Body of pancreas (tissue), 4 donors: ENCODE measurements at places on chromosomes 11 and 22.

DNA sequence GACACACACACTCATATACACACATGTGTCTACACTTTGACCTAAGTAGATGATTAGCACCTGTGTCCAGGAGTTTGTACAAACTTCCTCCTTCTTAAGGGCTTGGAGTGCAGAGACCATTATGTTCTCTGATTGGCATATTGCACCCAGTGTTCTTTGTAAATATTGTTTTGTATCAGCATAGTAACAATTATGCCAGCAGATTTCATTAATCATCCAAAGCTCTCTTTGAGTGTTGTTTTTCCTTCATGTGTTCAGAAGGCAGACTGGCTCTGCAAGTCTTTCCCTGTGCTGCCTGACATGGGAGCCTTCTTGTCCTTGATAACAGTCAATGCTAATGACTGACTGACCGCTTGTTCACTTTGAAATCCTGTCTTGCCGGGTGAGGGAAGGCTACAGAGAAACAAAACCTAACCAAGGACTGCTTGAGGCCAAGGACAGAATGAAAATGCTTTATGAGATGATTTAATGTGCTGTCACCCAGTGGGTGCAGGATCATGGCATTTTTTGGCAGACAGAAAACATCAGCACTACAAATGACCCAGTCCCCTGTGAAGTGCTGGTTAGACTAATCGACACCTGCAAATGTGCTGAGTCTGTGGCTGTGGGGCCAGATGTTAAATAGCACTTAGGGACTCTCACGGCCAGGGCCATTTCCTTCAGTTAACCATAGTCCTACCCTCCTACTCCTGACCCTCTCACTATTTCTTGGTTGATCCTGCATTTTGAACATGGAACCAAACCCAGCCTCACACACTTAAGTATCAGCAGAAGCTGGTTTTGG is 6.6 kb upstream of the BARX2 start:
- DNase-seq: no peak

DNA sequence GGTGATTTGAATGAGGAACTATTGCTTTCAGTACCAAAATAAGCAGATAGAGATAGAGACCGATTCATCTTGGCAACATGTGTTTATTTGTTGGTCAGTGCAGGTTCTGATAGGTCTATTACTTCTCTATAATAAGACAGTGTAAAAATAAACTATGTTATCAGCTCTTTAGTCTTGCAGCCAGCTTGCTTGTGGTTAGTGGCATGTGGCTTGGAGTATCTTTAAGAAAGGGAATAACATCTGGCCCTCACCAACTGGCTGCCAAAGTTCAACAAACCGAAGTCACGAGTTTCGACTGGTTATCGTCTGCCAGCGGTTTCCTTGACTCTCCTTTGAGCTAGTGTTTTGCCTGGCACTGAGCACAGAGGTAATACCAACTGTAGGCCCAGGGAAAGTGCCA is 71.8 kb downstream of the CTTN start:
- no peak for DNase-seq

DNA sequence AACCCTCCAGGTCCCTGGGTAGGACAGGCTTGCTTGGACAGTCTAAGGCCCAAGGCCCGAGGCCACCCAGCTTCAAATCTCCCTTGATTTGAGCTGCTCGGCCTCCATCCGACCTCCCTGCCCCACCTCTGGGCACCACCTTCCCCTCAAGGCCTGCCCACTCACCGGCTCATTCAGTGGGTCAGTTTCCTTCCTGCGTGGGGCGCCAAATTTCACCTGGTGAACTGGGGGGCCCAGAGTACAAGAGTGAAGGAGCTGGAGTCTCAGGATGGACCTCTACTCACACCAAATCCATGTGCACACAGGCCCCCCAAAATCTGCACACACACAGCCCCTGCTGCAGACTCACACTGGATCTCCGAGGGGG is 3.8 kb downstream of the MAP4K2 start:
- DNase-seq: no peak

- no peak for DNase-seq
These were observed 45.2 kb upstream of the EED start for GRCh38 chr11:86199354-86199753.

DNA sequence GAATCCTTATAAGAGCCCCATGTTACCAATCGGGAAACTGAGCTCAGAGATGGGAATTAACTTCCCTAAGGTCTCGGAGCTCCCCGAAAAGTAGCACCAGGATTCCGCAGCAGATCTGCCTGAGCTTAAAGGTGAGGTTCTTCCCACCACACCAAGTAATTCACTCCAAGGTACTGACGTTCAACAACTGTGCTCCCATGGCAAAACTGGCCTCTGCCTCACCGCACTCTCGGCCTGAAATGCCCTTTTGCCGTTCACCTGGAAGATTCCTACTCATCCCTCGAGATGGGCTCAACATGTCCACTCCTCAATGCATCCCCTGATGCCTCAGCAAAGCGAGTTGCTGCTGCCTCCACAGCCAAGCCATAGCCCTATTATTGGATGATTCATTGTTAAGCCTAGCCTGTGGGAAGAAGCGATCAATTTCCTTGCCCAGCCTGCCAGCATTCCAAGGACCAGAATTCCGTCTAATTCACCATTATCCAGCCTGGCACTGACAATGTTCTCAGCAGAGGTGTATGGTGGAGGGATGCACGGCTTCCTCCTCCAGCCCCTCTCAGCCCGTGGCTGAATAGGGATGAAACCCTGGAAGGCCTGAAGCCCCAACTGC is 4.2 kb downstream of the PLAAT3 start:
- no peak for DNase-seq

DNA sequence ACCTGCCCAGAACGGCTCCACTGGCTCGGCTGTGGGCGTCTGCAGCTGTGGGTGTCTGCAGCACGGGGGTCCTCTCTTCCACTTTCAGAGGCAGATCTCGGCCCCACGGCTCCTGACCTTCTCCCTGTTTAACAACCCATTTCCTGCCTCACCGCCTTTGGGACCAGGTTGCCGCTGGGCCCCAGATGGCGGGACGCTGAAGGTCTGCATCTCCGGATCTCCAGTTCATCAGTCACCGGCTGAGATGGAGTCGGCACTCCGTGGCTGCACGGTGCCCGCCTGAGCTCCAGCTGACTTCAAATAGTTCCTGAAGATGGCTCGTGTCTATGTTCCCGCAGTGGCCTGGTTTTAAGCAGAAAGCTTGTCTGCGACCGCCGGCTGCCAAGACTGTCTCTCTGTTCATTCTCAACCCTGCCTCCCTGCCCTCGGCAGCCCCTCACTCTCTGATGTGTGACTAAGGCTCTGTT is 475.9 kb downstream of the BRD1 start:
- DNase-seq: no peak

GRCh38 chr22:43235445-43236409 is 48.8 kb upstream of the TTLL12 start:
- no peak for DNase-seq

DNA sequence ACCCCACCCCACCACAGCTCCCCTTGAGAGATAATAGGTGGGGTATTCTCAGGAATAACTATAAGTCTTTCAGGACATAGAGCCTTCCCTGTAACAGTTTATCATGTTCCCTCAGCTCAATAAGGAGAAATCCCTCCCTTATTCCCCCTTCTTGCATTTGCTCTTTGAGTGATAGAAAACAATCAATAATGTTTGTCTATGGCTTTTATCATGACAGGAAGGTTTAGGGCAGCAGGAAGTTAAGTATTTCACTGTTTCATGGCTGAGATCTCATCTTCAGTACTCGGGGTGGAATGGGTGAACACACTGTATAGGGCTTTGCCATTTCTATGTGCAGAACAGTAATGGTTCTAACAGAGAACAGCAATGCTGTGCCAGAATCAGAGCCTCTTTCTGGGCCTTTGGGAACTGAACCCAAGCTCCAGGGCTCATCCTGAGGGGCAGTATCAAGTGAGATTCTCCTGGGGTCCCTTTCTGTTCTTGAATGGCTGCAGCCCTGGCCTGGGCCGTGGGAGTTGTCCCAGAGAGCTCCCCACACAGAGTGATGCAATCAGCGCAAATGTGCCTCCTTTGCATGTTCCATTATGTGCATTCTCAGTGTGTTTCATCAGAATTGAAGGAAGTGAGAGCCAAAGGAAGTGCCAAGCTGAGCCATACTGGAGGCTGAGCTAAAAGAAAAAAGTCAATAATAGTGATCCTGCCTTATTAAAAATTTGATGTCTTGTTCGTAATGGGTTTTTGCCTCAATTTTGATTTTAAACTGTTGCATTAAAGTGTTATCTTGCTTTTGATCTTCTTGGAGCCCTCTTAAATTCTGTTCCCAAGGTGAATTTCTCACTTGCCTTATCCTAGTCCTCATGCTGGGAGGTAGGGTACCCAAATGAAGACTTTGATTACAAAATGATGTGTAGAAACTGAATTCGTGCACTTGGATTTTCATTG is 2.9 kb upstream of the CYP2R1 start:
- no peak for DNase-seq
